ENCODE measurements at places on chromosomes 4 and X. TPM values are rescaled to one million over a fixed set of nuclear protein-coding genes. Genes with fewer than 3 reads are reported as not detected.

CYLC1 gene
- not detected for polyA plus RNA-seq

ADGRG4 gene
- not detected for polyA plus RNA-seq

N4BP2 gene
- polyA plus RNA-seq, result 13.5 TPM

AMOT gene
- polyA plus RNA-seq, result 1.3 TPM

CTPS2 gene
- 4.5 TPM for polyA plus RNA-seq

DNA sequence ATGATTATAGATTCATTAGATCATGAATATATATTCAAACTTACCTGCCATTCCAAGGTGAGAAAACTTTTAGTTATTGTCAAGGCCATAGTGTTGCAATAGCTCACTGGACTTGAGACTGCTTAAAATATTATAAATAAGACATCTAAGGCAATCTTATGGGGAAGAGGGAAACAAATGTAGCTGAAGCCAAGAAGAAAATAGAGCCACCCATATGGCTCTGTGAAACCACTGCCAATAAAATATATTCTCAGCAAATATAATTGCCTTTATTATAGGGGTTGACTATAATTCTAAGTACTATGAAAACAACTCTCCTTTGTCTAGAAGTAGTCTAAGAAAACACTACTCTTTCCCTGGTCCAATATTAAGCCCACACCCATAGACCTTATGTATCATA, 938.5 kb downstream of the FSTL5 start:
- H3K27me3 ChIP-seq, result no peaks in the 10 kb centered on the region
- no peaks in the 10 kb centered on the region for H3K4me1 ChIP-seq
- no peak for DNase-seq

DNA sequence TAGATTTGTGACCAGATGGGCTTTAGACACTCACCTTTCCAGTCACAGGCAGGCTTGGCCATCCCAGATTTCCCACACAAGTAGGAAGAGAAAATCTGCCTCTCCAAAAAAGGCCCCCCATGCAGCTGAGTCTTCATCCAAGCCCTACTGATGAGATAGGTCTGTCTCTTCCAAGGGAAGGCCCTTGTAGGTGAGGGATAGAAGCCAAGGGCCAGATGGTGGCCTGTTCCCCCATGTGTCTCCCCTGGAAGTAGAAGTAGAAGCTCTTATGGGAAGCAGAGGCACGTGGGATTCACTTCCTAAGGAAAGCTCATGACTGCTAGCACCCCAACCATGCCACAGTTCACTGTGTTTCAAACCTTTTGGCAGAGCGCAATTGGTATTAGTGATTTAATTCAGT, 81.5 kb downstream of the REPS2 start:
- no peak overlapping the region for H3K4me3 ChIP-seq
- peaks cover 5% of the 10 kb centered on the region for H3K4me1 ChIP-seq
- DNase-seq, result no peak

- no peak overlapping the region for H3K27ac ChIP-seq
- no peak for DNase-seq
- H3K4me1 ChIP-seq, result no peaks in the 10 kb centered on the region
- H3K36me3 ChIP-seq, result no peaks in the 10 kb centered on the region
- no peaks in the 10 kb centered on the region for H3K27me3 ChIP-seq
Measured at GRCh38 chr4:95114521-95114920, 356.8 kb downstream of the BMPR1B start.

DNA sequence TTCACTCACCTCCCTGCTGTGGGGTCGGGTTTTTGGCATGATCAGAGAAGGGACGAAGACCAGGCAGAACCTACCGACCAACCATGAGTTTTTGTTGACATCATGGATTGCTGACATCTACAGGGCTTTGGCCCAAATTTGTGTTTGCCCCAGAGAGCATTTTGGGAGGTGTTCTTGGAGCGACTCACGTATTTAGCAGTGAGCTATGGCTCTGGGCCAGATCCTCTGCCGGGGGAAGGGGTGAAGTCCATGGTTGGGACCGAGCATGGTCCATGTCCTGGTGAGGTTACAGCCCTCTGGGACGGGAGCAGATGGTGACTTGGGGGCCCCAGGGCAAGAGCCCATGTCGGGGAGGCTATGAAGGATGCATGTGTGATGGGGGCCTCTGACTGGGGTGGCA, 17.4 kb downstream of the SORCS2 start:
- no peaks in the 10 kb centered on the region for H3K36me3 ChIP-seq
- no peaks in the 10 kb centered on the region for H3K4me1 ChIP-seq
- no peak for DNase-seq
- H3K27ac ChIP-seq, result no peak overlapping the region

DNA sequence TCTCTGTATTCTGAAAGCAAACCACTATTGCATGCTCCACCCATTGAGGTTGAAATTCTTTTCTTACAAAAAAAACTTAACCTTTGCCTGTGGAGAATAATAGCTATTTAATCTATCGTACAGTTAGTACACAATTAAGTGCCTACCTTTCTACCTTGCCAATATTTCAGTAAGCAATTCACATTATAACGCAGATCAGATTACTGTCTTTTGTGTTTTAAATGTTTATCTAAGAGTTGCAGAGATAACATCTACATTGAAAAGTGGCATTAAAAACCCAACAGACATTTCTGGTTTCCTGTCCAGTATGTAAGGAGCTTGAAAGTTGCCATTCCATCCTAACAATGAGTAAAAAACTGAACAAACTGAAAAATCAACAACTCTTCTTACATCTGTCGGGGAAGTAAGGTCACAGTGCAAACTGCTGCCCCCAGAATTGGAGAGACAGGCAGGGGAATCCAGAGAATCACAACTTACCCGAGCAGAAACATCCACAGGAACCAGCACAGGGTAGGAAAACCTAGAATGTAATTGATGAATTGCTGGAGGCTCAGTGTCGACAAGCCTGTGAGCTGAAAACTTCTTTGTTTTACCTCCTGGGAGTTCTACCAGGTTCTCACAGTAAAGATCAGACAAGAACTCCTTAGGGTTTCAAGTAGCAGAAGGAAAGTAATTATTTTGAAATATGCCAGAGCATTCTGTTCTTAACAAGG, 27.3 kb upstream of the ACSL4 start:
- H3K4me3 ChIP-seq, result no peak overlapping the region
- no peaks in the 10 kb centered on the region for H3K27me3 ChIP-seq
- DNase-seq, result no peak
- H3K4me1 ChIP-seq, result peaks cover 7% of the 10 kb centered on the region
- H3K36me3 ChIP-seq, result no peaks in the 10 kb centered on the region

- DNase-seq, result no peak
- no peak overlapping the region for H3K27ac ChIP-seq
- no peaks in the 10 kb centered on the region for H3K4me1 ChIP-seq
- no peaks in the 10 kb centered on the region for H3K27me3 ChIP-seq
Measured at GRCh38 chr4:64581422-64581821, 172.2 kb upstream of the TECRL start.

GRCh38 chrX:10140264-10140663, 16.5 kb upstream of the CLCN4 start:
- no peaks in the 10 kb centered on the region for H3K4me1 ChIP-seq
- no peak overlapping the region for H3K27ac ChIP-seq
- DNase-seq, result no peak
- H3K36me3 ChIP-seq, result no peaks in the 10 kb centered on the region
- no peaks in the 10 kb centered on the region for H3K27me3 ChIP-seq

GRCh38 chr4:156685308-156685707, 286.3 kb downstream of the PDGFC start:
- no peak overlapping the region for H3K4me3 ChIP-seq
- H3K27me3 ChIP-seq, result no peaks in the 10 kb centered on the region
- no peaks in the 10 kb centered on the region for H3K4me1 ChIP-seq

Measured in naive thymus-derived CD8-positive, alpha-beta T cell (primary cell).